B cell (primary cell): ENCODE measurements at places on chromosomes 12 and 14. TPM values are rescaled to one million over a fixed set of nuclear protein-coding genes. Genes with fewer than 3 reads are reported as not detected.
A peak's percentile ranks its signal among the peaks of the same experiment; 100 is the strongest.

- no peak for DNase-seq
These were observed 435.0 kb downstream of the EGLN3 start for GRCh38 chr14:33515899-33516298.

GRCh38 chr14:69191340-69192111 is at the start of gene EXD2:
TSS of gene EXD2 (plus strand) at chr14:69191498. CDS start at chr14:69209471, 17,973 bp downstream.
- DNase-seq = peak; percentile 83

DNA sequence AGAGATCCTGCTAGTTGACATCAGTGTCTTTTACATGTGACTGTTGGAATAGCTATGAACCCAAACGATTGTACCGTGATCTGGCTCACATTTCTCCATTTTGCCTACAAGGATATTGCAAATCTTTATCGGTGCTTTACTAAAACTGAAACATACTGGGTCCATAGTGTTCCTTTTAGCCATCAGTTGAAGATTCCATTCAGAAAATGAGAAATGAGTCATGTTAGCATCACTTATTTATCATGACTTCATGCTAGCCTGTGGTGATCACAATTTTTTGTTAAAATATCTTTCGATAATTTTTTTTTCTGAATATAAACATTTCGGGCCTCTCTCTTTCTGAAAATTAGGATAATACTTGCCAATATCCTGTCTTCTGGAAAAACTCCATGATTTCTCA is 210.3 kb downstream of the EGLN3 start:
- DNase-seq = no peak

- no peak for DNase-seq
These were observed 24.0 kb downstream of the DHX37 start for GRCh38 chr12:124964836-124965462.

DNA sequence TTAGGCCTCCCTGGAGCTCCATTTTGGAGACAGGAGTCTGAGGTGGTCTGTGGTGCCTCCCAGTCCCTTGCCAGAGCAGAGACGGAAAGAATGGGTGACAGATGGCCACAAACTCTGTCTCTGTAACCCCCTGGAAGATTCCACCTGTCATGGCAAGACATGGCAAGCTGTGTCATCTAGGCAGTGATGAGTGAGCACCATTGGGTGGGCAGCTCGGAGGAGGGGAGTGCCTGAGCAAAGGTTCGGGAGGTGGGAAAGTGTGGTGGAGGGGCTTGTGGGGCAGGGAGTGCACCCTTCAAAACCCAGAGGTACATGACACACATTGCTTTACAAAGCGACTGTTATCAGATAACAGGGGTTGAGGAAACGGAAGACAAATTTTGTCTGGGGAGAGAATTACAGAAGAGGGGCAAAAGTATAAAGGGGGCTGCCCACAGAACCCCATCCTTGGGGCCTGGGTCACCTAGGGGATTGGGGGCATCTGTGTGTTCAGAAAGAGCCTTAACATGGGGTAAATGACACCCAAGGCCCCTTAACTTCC is 3.5 kb downstream of the RIN3 start:
- DNase-seq = no peak

DNA sequence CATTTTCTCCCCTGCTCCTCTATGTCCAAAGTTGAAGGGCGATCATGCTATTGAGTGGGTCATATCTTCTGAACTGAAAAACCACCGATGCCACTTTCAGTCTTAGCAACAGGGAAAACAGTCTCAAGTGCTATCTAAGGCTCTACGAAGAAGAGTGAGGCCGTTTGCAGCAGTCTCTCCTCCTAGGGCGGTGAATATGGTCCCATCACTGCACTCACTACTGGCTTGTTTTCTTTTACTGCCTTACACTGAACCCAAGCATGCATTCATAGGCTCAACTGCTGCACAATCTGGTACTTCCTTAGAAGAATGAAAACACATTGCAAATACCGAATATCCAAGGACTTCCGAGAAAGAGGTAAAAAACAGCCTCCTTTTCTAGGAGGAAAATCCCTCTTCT is 92.1 kb downstream of the DNAH10 start:
- no peak for DNase-seq

GRCh38 chr12:108641446-108642268 is 8.0 kb upstream of the SELPLG start:
- DNase-seq = peak; percentile 57

DNA sequence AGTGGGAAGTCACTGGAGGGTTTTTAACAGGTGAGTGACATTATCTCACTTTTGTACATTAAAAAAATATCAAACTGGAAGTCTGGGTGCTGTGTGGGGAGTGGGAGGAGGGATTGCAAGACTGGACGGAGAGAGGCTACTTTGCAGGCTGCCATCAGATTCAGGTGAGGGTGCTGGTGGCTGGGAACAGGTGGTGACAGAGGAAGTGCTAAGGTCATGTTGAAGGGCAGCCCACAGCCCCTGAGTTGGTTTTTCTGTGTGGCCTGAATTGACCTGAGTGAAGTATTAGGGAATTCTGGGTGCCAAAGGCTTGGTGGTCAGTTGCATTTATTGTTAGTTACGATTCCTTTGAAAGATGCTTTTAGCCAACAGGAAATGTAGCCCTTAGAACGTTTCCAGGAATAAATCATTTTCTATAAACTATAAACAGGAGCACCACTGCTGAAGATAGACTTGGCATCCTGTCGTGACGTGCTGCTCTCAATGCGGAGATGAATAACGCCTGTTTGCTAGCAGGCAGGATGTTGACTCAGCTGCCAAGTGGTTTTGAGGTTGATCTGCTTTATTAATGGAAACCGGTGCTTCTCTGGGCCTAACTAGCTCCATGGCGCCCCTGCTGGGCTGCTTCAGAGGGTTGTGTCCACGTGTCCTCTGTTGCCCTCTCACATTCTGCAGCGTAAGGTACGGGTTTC is 707.5 kb upstream of the TMEM132C start:
- no peak for DNase-seq

- DNase-seq = peak; percentile 38
These were observed 387.5 kb downstream of the BCAT1 start for GRCh38 chr12:24561411-24561871.

DNA sequence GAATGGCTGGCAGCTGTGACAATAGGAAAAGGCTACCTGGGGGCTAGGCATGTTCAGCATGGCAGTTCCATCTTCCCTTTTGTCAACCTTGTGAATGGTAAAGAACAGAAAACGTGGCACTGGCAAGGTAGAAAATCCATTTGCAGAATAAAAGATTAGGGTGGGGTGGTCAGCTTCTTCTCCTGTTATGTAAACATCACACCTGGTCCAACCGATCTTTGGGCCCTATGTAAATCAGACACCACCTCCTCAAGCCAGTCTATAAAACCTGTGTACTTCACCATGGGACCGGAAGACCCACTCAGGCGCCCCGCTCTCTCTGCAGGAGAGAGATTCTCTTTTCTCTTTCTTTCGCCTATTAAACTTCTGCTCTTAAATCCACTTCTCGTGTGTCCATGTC is 19.6 kb upstream of the TMEM30B start:
- DNase-seq = no peak

DNA sequence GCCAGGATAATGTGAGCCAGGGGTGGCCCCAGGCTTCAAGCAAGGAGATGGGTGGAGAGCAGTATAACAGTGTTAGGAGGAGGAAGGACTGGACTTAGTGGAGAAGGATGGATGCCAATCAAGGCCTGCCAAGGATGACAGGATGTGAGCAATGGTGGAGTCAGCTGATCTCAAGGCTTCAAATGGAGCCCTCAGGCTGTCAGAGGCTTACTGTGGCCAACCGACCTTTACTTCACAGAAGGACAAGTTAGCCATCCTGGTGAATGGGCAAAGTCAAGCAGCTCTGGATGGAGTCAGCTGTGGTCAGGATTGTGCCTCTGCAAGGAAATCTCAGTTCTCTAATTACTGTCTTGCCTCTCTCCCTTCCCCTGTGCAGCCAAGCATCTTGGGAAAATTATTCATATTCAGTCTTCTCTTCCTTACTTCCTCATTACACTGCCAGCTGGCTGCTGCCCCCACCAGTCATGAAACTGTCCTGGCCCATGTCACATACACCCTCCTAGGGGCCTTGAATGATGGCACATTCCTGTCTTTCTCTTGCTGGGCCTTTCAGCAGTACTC is 7.6 kb upstream of the STAT6 start:
- DNase-seq = peak; percentile 54

- no peak for DNase-seq
These were observed 402 bp downstream of the LMNTD1 start for GRCh38 chr12:25552681-25553080.

DNA sequence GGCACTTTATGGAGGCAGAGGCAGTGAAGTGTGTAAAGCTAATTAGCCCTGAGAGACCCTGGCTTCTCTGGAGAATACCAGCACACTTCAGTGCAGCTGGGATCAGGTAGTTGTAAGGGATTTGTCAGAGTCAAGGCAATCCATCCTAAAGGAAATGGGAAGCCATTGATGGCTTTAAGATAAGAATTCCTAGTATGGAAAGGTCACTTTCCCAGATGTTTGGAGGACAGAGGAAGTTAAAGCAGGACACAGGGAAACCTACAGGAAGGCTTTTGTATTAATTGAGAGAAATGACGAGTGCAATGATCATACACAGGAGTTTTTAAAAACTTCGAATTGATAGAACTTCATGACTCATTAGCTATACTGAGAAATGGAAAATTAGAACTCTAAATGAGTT is 254.4 kb downstream of the SLC16A7 start:
- DNase-seq = no peak

GRCh38 chr14:36519431-36520321 is at the start of gene NKX2-1:
TSS of gene NKX2-1 (minus strand) at chr14:36520232. CDS start at chr14:36520129, 103 bp downstream.
- DNase-seq = no peak

GRCh38 chr12:68081561-68081960 is 78.0 kb downstream of the IFNG start:
- no peak for DNase-seq

DNA sequence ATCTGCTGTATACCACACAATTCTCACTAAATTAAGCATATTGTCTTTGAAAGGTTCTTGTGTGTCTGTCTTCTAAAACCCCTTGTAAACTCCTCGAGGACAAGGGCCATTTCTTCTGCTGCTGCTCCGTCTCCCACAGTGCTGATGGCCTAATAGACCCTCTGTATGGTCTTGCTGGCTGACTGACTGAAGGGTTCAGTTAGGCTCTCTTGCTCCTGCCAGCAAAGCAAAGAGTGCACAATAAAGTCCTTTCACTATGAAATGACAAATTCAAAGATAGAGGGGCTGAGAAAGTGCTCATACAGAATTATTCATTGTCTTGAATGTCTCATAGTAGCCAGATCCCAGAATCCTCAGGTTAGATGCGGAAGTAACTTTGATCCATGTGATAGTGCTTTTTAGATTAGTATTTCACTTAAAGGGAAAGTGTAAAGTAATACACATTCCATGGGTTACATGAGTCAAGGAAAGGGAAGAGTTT is 14.2 kb upstream of the RIOX1 start:
- no peak for DNase-seq

DNA sequence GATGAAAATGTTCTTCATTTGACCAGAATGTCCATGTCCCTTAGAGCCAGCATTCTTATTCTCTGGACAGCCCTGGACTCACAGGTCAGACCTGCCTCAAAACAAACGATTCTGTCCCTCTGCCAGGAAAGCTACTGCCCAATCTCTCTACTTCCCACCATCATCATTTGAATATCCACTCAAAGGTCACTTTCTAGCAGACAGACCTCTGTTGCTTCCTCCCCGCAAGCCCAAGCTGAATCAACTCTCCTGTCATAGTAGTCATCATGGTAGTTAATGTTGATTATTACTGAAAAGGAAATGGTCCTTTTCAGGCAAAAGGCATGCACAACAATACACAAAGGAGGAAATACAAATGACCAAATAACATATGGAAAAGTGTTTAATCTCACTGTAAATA is 39.6 kb upstream of the CPM start:
- no peak for DNase-seq

DNA sequence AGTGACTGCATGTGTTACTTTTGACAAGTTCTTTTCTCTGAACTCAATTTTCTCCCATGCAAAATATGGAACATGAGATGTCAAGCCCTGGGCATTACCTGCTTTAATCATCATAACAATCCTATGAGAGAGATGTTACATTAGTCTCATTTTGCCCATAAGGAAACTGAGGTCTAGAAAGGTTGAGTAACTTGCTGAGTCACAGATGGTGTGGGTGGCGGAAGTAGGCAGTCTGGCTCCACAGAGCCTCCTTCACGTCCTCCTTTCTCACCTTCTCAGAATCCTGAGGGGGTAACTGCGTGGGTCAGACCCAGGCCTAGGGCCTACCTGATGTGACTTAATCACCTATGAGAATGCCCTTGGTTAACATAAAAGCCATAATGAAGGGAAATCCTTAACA is 50.7 kb downstream of the TMTC1 start:
- DNase-seq = no peak

- peak; percentile 9 for DNase-seq
These were observed 278.9 kb upstream of the CRY1 start for GRCh38 chr12:107372229-107372658.

GRCh38 chr12:116922194-116922897 is 11.6 kb downstream of the FBXW8 start:
- no peak for DNase-seq

- no peak for DNase-seq
These were observed 424.2 kb downstream of the ETNK1 start for GRCh38 chr12:23049180-23049579.

- DNase-seq = no peak
These were observed 16.1 kb downstream of the PAWR start for GRCh38 chr12:79674629-79675028.

- no peak for DNase-seq
These were observed 172.2 kb downstream of the SLC16A7 start for GRCh38 chr12:59768031-59768430.

- no peak for DNase-seq
These were observed 114.4 kb downstream of the SLC38A1 start for GRCh38 chr12:46154221-46154985.

DNA sequence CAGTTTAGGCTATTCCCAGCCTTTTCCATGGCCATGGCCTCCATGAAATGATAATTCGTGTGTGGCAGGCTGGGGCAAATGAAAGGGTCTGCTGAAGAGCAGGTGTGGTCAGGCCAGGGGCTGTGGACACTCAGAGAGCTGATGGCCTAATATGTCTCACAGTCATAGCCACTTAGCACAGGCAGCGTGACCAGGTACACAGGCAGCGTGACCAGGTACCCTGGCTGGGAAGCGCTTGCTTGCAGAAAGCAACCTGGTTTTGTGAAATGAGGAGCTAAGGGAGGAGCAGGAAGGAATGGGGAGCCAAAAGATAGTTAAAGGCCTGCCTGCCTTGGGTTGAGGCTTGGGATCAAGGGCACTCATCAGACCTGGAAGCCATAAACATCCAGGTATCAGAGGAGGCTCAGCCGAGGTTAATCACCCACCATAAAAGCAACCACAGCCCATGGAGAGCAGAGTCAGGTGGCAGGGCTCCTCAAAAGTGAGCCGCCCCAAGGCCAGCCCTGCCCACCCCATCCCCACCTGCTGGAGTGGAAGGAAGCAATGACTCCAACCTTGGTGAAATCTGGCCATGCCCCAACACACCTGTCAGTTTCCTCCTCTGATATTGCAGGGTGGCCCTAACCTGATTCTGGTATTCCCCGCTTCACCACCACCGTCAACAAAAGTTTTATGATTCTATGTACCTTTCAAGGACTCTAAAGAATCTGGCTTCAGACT is 8.0 kb upstream of the KRT8 start:
- no peak for DNase-seq

- no peak for DNase-seq
These were observed 19.2 kb downstream of the DNM1L start for GRCh38 chr12:32698285-32698684.

- no peak for DNase-seq
These were observed 158.8 kb downstream of the RPAP3 start for GRCh38 chr12:47547077-47547476.

The SCNN1A gene
- total RNA-seq = 0.20 TPM in 1 of 2 replicates, not detected in the other

The IFNG-AS1 gene
- 14.7 and 19.0 TPM in 2 replicates for total RNA-seq

The TEAD4 gene
- not detected in 2 replicates for total RNA-seq

The NABP2 gene
- 12.4 and 14.9 TPM in 2 replicates for total RNA-seq

The SRRM4 gene
- total RNA-seq = not detected in 2 replicates

The C12orf56 gene
- not detected in 2 replicates for total RNA-seq

The SRGAP1 gene
- 0.22 and 0.24 TPM in 2 replicates for total RNA-seq

The LBHD2 gene
- total RNA-seq = not detected in 2 replicates
